ENCODE measurements at places on chromosomes 4 and X.

- no peak for DNase-seq
Measured at GRCh38 chrX:1466971-1467561, 14.4 kb upstream of the ASMTL start.

DNA sequence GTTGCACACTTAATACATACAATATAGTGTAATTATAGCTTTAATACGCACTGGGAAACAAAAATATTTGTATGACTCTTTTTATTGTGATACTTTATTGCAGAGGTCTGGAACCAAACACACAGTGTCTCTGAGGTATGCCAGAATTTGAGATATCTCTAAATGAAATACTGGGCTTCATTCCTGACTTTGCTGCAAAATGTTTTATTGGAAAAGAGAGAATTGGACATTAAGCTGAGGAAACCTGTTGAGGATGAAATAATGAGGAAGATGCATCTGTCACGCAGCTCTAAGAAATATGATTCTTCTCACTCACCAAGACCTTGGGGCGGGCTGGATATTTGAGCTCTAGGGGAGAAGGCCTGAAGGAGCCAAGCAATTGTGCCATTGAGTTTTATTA lies 242.1 kb downstream of the CPE start:
- peak; percentile 6 for DNase-seq

GRCh38 chr4:113677325-113677724 lies 84.2 kb downstream of the CAMK2D start:
- no peak for DNase-seq

DNA sequence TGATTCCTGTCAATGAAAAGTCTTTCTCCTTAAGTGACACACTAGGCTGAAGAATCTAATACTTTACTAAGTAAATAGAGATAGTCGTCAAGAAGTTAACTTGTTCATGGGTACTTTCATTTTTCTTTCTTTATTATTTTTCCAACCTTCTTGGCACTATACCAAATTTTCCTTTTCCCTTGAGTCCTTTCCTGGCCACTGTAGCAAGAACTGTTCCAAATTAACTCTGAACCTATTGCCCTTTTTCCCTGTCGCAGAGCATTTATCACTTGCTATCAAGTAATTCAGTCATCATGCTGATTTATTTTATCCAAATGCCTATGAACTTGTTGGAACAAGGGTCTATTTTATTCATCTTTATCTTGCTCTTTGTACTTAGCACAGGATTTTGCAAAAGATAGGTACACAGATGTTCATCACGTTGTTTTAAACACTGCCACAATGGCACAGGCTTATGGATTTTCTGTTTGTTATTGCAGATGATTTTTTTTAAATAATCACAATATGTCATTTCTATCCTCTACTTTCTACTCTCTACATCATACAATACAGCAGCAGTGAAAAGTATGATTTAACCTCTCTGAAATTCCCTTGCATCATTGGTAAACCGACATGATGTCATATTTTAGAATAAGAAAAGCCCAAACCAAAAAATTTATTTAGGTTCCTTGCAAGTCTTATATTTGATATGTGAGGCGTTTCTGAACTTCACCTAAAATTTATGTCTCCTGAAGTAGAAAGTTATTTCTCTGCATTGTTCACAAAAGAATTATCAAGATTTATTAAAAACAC lies 2352.3 kb downstream of the PCDH7 start:
- DNase-seq, result no peak

- no peak for DNase-seq
Measured at GRCh38 chr4:110797486-110797885, 174.6 kb upstream of the PITX2 start.

Data from NCI-H524 (cell line).